ENCODE measurements at places on chromosomes 2 and 18.

DNA sequence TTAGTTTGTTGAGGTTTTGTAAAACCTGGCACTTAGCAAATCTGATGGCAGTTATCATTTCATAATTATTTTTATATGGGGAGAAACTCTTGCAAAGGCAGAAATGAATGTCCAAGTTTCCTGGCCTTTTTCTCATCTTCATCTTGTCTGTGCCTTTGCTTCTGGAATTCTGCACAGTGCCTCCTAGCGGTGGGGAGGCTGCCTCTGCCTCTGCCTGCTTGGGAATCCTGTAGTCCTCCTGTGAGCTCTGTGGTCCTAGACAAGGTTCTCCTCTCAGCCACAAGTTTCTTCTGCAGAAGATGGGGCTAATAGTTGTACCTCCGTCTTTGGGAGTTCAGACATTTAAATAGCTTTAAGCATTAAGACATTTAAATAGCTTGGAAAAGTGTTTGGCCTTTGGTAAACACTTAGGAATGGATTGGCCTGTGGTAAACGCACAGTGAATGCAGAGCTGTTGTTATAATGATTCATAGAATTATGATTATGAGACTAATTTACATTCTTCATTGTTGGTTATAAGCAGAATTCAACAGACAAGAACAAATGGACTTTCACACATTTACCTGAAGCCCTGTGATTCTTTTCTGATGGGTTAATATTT, 101.2 kb downstream of the ZNF236 start:
- no peak for DNase-seq

- no peak for DNase-seq
Measured at GRCh38 chr2:160225722-160226121, 25.6 kb upstream of the ITGB6 start.

- no peak for DNase-seq
Measured at GRCh38 chr18:74497778-74498177, 1.6 kb downstream of the CNDP2 start.

- no peak for DNase-seq
Measured at GRCh38 chr2:108118996-108119395, 120.8 kb upstream of the SULT1C3 start.

- no peak for DNase-seq
Measured at GRCh38 chr2:98269274-98269673, 77.0 kb upstream of the CNGA3 start.
